Naive thymus-derived CD8-positive, alpha-beta T cell (primary cell): ENCODE measurements at places on chromosomes 2 and 18. TPM values are rescaled to one million over a fixed set of nuclear protein-coding genes. Genes with fewer than 3 reads are reported as not detected.

ZNF519 gene
- 10.7 TPM for total RNA-seq

C2orf78 gene
- total RNA-seq = not detected

CHRND gene
- not detected for total RNA-seq

EMILIN1 gene
- total RNA-seq = 0.86 TPM

HK2 gene
- 7.2 TPM for total RNA-seq

SKA1 gene
- 0.31 TPM for total RNA-seq

BIN1 gene
- 130 TPM for total RNA-seq

PMAIP1 gene
- 20.1 TPM for total RNA-seq

FAM228A gene
- total RNA-seq = 0.26 TPM

NXPH2 gene
- total RNA-seq = not detected

POMC gene
- 7.6 TPM for total RNA-seq

ARHGAP28 gene
- not detected for total RNA-seq

HES6 gene
- total RNA-seq = 2.0 TPM

MERTK gene
- 0.55 TPM for total RNA-seq

TCF23 gene
- not detected for total RNA-seq

AGAP1 gene
- 0.52 TPM for total RNA-seq

AMER3 gene
- not detected for total RNA-seq

TNP1 gene
- total RNA-seq = not detected

MAPRE2 gene
- total RNA-seq = 56.8 TPM

CCBE1 gene
- total RNA-seq = not detected

CENPA gene
- total RNA-seq = 0.44 TPM

SELENOI gene
- total RNA-seq = 21.5 TPM

TAF4B gene
- 17.4 TPM for total RNA-seq

MAIP1 gene
- total RNA-seq = 17.9 TPM

FOXI3 gene
- total RNA-seq = not detected

UNC80 gene
- total RNA-seq = not detected

EPB41L3 gene
- total RNA-seq = 1.4 TPM

NGEF gene
- total RNA-seq = not detected

CAPN14 gene
- 0.41 TPM for total RNA-seq

B3GNT7 gene
- total RNA-seq = 0.55 TPM

OR6B2 gene
- not detected for total RNA-seq

COLEC12 gene
- 0.13 TPM for total RNA-seq

ALPP gene
- total RNA-seq = not detected

MAL gene
- total RNA-seq = 116 TPM

EVX2 gene
- not detected for total RNA-seq

CNRIP1 gene
- not detected for total RNA-seq

ZNF804A gene
- total RNA-seq = not detected

STPG4 gene
- total RNA-seq = 0.47 TPM

ADI1 gene
- total RNA-seq = 30.1 TPM

ST8SIA3 gene
- total RNA-seq = not detected

ELOA2 gene
- total RNA-seq = not detected

CCDC85A gene
- total RNA-seq = not detected

RAB17 gene
- not detected for total RNA-seq

GALNT5 gene
- total RNA-seq = not detected

RABL2A gene
- 52.2 TPM for total RNA-seq

CDK15 gene
- not detected for total RNA-seq

RAB10 gene
- total RNA-seq = 62.6 TPM

IL36G gene
- not detected for total RNA-seq

TDRD15 gene
- total RNA-seq = not detected

PELI1 gene
- 26.9 TPM for total RNA-seq

GRHL1 gene
- total RNA-seq = not detected
